ENCODE measurements at places on chromosomes 16 and 17.

DNA sequence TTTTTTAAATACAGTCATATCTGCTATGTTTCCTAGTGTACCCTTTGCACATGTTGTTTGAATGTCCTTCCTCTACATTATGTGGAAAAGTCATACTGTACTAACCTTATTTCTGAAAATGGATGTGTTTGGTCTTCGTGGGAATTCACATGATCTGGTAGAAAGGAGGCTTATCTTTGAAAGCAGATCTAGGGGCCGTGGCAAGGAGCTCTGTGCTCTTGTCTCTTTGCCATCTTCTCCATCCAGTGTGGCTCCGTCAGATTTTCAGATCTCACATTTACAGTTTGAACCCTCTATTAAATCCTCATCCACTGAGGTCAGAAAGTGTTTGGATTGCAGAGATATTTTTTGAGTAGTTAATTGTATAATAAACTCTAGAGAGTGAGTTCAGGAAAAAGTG, 32.9 kb downstream of the MAP2K4 start:
- no peak for DNase-seq

DNA sequence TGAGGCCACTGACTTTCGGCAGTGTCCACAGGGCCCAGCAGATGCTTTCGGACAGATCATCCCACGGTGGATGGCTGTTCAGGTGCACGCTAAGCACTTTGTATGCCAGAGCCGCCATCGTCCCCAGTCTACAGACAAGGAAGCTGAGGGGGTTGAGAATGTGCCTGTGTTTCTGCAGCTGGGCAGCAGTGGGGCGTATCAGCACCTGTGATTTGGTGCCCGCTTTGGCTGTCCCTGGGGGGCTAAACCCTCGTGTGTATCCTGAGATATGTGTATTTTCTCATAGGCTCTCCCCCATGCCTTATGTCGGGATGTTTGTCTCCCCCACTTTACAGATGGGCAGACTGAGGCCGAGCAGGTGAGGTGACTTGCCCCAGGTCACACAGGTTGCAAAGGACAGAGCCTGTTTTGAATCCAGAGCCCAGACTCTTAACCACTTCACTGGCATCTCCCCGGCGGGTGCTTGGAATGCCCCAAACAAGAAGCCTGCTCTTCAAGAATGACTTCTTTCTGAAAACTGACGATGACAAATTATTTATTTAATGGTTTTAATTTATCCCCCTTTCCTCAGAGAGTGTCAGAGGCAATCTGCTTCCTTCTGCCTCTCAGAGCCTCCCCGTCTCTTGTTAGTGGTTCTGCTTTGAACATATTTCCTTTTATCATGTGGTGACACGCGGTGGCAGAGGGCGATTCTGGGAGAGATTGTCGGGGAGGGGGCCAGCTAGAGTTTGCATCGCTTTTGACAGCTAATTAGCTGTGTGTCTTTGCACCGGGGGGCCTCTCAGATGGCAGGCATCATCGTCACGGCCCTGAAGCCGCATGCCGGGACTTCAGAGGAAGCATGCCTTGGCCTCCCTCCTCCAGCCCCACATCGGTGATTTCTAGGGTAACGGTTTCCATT, 149.6 kb upstream of the CIBAR2 start:
- no peak for DNase-seq

DNA sequence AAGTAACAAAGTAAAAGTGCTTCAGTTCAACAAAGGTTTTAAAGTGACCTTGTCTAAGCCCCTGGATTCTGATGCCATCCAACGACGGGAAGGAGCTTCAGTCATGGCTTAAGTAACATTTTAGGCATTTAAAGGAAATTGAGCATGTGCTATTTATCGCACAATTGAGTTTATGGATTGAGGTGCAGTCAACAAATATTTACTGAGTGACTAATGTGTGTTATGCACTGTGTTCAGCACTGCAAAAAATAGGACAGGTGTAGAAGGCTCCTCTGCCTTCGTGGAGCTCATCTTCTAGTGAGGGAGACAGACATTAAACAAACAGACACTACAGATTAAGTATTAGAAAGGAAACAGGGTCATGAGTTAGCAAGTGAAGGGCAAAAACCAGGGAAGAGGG, 12.5 kb downstream of the TMIGD1 start:
- no peak for DNase-seq

DNA sequence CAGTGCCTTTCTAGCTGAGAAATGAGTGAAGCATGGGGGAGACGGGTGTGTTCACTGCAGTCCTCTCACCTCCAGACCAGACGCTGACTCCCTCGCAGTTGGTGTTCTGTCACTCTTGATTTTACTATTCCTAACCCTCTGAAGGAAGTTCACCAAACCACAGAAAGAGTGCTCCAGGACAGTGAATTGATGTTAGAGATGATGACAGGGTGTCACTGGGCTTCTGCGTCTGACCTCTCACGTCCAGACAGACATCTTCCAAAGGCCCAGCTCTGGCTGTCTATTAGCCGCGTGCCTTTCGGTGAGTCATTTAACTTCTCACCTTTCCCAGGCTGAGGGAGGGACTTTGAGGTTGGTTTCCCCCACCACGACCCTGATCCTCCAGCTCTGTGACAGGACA, 8.2 kb downstream of the CRAMP1 start:
- DNase-seq, result no peak

All from posterior cingulate gyrus (tissue), 11 donors.